ENCODE measurements at places on chromosomes 16 and 17.
A peak's percentile ranks its signal among the peaks of the same experiment; 100 is the strongest.

DNA sequence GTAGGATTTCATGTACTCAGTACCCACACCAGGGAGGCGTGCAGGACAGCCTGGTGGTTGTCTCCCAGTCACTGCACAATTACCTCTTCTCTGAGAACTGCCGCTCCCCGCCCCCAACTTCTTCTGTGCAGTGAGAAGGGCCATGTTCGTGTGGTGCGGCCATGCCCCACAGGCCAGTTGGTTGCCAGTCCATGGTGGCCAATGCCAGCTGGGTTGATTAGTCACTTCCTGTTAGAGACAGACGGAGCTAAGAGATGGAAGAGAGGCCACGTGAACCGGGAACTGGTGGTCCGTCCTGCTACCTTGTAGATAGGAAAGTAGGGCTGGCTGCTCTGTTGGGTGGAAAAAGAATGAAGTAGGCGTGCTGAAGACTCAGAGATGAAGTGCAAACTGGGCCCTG, 206.5 kb downstream of the ABCC12 start:
- no peak for DNase-seq

GRCh38 chr17:7351665-7352502, at the start of gene KCTD11:
Gene KCTD11 (plus strand): TSS chr17:7352162.
- DNase-seq: peak; percentile 79

GRCh38 chr17:33517746-33518145, 224.7 kb upstream of the ASIC2 start:
- no peak for DNase-seq

- DNase-seq: no peak
Measured at GRCh38 chr16:84924331-84925091, 86.8 kb downstream of the ZDHHC7 start.

DNA sequence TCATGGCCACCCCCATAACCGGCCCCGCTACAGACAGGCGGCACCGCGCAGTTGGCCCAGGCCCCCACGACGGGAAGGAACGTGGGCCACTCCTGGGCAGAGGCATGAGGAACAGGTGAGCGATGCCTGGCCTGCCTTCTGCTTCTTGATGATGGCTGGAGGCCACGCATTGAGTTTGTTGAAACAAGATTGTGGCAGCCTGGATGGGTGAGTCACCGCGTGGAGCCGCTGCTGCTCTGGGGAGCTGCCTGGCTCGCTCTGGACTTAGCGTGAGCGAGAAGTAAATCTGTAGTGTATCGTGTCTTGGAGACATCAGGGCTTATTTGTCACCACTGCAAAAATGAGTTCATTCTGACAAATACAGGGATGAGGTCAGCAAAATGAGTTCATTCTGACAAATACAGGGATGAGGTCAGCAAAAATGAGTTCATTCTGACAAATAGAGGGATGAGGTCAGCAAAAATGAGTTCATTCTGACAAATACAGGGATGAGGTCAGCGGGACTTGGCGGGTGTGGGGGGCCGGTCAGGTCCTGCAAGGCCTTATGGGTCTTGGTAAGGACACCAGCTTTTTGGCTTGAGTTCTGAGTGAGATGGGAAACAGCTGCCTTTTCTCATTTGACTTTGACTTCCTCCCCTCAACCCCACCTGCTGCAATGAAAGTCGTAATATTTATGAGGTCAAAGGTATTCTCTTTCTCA, 93.0 kb downstream of the SEC14L1 start:
- peak; percentile 68 for DNase-seq

DNA sequence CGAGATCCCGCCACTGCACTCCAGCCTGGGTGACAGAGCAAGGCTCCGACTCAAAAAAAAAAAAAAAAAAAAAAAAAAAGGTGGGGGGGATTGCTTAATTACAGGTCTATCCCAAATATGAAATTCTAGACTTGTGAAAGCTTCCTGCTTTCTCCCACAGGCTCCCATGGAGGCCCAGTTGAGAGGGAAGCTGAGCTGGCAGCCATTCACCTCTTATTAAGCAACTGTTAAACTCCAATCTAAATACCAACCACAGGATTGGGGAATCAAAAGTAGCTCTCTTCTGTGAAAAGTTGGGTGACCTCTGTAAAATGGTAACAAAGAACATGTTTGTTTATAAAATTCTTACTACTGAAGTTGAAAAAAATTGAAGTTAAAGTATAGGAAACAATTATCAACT, 45.8 kb upstream of the STAC2 start:
- DNase-seq: no peak

- DNase-seq: peak; percentile 70
Measured at GRCh38 chr17:60720763-60721531, 43.3 kb downstream of the BCAS3 start.

- DNase-seq: no peak
Measured at GRCh38 chr17:10172241-10172741, 26.1 kb downstream of the GAS7 start.

GRCh38 chr16:57383276-57384247, 11.3 kb downstream of the CX3CL1 start:
- DNase-seq: peak; percentile 9

GRCh38 chr16:64417711-64418227, 704.1 kb downstream of the CDH11 start:
- no peak for DNase-seq

- no peak for DNase-seq
Measured at GRCh38 chr17:59751955-59752413, 44.5 kb downstream of the VMP1 start.

- no peak for DNase-seq
Measured at GRCh38 chr16:65377195-65377594, 255.3 kb upstream of the CDH11 start.

GRCh38 chr16:16001596-16002255, 52.3 kb downstream of the ABCC1 start:
- no peak for DNase-seq

GRCh38 chr16:57736419-57737351, 1.1 kb downstream of the KATNB1 start:
- DNase-seq: peak; percentile 27

DNA sequence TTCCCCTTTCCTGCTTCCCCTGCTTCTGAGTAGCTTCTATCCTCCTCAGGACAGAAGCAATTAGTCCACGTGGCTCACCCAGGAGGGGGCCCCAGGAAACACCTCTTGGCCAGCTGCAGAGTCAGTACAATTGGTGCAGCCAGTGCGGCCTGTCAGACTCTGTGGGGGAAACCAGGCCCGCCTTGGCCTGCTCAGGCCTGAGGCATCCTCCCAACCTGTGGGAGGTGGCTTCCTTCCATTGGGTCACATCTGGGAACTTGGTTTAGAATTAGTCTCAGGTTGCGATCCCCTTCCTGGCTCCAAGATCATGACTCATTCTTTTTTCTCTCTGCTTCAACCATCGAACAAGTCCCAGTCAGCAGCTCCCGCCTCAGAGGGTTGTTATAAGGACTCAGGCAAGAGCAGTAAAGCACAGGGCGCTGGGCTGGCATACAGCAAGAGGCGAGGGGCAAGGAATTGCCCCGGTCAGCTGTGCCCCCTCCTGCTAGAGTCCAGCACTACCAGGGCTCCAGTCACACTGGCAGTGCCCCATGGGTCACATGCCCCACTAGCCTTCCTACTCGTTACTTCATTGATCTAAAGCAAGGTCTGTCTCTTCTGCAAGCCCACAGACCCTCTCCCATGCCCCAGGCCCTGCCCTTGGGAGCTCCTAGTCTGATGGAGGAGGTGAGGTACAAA, 8.1 kb upstream of the EPX start:
- no peak for DNase-seq

GRCh38 chr16:57159447-57159846, 26.4 kb downstream of the PSME3IP1 start:
- no peak for DNase-seq

GRCh38 chr17:21462237-21462636, 86.1 kb downstream of the KCNJ12 start:
- no peak for DNase-seq

GRCh38 chr16:80684136-80684765, 120.1 kb downstream of the CDYL2 start:
- DNase-seq: no peak

GRCh38 chr17:10171122-10171571, 27.3 kb downstream of the GAS7 start:
- no peak for DNase-seq

DNA sequence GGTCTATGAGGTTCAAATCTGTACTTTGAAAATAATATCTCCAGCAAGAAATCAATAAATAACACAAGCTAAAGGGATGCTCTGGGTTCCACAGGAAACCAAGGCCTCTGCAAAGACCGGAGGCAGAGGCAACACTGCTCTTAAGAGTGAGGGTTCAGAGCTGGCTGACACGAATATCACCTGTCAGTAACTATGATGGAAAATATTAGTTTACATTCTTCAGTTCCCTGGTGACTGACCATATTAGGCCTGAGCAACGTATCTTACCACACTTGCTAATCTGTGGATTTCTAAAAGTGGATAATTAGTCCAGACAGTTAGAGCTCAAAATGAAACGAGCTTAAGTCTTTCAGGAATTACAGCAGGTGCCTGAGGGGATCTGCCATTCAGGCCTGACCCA, 459.3 kb downstream of the HS3ST3B1 start:
- no peak for DNase-seq

GRCh38 chr17:61323003-61323908, 76.4 kb upstream of the TBX2 start:
- DNase-seq: no peak

DNA sequence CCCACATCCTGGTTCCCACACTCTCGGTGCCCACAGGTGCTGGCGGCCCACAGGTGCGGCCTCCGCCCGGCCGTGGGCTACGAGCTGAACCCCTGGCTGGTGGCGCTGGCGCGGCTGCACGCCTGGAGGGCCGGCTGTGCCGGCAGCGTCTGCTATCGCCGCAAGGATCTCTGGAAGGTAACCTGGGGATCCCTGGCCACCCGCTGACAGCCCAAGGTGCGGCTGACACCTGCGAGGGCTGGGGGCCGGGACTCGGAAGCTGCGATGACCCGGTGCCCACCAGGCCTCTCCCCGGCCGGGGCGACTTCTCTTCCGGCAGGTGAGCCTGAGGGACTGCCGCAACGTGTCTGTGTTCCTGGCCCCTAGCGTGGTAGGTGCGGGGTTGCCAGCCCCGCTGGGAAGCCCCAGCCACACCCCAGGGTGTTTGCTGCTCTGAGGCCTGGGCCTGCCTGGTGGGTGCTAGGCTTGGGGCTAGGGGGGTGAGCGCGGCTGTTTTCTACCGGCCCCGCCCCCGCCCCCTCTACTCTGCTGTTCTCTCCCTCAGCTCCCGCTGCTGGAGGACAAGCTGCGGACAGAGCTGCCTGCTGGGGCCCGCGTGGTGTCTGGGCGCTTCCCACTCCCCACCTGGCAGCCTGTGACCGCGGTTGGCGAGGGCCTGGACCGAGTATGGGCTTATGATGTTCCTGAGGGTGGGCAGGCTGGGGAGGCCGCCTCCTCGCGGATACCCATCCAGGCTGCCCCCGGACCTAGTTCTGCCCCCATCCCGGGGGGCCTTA, 1.0 kb downstream of the ANTKMT start:
- no peak for DNase-seq

- no peak for DNase-seq
Measured at GRCh38 chr17:5864741-5865657, 205.2 kb upstream of the WSCD1 start.

- DNase-seq: no peak
Measured at GRCh38 chr17:20284570-20285295, 182.6 kb downstream of the LGALS9B start.

GRCh38 chr17:74288785-74289184, 14.8 kb downstream of the DNAI2 start:
- no peak for DNase-seq

DNA sequence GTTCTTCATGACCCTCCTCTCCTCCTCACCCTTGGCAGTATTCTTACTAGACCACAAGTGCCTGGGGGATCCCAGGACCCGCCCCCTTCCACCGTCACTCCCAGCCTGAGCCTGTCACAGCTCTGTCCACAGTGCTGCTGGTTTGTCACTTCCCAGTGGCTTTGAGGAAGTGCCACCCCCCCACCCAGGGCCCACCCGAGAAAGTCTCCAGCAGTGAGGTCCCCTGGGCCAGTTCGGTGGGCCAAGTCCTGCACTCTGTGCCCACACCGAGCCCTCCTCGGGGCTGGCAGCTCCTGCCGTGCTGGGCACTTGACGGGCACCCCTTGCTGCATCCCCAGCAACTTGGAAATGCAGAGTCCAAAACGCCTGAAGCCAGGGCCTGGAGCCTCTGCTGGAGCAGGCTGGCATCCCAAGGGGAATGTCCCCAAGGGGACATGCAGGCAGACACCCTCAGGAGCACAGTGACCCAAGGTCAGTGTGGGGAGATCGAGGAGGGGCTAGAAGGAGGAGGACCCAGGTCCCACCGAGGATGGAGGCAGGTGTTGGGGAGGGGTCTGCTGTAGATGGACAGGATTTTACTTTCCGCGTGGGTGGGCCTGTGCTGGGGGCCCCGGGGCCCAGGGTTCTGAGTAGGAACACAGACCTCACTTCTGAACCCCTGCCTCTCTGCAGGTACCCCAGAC, 15.5 kb downstream of the MMP15 start:
- DNase-seq: no peak

GRCh38 chr17:9969301-9969935, 64.3 kb upstream of the RCVRN start:
- DNase-seq: no peak

DNA sequence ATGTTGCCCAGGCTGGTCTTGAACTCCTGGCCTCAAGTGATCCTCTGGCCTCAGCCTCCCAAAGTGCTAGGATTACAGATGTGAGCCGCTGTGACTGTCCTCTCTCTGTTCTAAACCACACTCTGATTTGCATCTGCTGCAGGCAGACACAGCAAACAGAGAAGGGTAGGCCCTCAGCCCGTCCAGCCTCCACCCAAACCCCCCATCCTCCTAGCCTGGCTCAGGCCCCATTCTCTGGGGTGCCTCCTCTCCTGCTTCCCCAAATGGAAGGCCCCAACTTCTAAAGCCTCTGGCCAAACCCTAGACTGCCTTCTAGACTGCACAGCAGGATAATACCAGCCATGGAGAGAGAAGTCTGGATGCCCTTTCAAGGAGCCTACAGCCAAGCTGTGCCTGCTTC, 4.1 kb upstream of the GFAP start:
- DNase-seq: no peak

- no peak for DNase-seq
Measured at GRCh38 chr16:35737076-35737475, 2277.7 kb downstream of the TP53TG3F start.

GRCh38 chr17:41429667-41430066, 5.3 kb upstream of the KRT37 start:
- no peak for DNase-seq

- DNase-seq: no peak
Measured at GRCh38 chr16:56989988-56990387, 631 bp downstream of the NLRC5 start.

- DNase-seq: no peak
Measured at GRCh38 chr17:63039899-63040602, 74.0 kb downstream of the TANC2 start.

DNA sequence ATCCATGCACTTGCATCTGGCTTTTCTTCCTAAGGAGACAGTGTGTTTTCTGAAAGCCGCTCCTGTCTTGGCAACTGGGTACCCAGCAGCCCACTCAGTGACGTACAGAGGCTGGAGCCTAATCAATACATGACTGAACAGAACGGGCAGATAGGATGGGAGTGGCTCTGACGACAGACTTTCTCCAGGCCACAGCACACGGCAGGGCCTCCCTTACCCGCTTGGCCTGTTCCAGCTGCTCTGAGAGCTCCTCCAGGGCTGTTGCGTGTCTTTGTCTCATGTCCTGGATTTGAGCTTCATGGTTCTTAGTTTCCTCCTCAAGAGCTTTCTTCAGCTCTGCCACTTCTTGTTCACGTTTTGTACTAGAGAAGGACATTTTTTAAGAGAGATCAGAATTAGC, 64.9 kb downstream of the NDEL1 start:
- DNase-seq: no peak

Measured in hematopoietic multipotent progenitor cell treated with erythropoietin and hydrocortisone succinate and interleukin-3 and kit ligand, for 15 days (in vitro differentiated cells).